ENCODE measurements at places on chromosomes 3 and 15.

- no peak for DNase-seq
Measured at GRCh38 chr15:78454992-78455391, 17.0 kb downstream of the IREB2 start.

DNA sequence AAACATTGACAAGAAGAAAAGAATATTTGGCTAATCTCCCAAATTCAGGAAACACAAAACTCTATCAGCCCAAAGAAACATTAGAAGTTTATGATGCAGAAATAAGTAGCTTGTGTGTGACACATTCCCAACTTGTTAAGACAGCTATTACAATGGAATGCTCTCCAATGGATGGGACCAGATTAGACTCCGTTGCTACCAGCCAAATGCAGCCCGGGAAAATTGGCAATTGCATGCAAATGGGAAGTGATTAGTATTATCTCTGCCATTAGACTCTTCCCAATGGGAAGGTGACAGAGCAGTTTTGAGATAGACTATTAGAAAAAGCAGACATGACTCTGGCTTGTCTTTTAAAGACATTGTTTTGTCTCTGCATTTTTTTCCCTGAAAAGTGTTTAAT lies 37.4 kb upstream of the KCNMB2 start:
- DNase-seq, result no peak

- no peak for DNase-seq
Measured at GRCh38 chr15:48834756-48835155, 23.9 kb upstream of the CEP152 start.

GRCh38 chr3:197345390-197345789 lies 47.0 kb upstream of the DLG1 start:
- DNase-seq, result no peak

GRCh38 chr3:25027650-25028049 lies 400.4 kb upstream of the RARB start:
- DNase-seq, result no peak

DNA sequence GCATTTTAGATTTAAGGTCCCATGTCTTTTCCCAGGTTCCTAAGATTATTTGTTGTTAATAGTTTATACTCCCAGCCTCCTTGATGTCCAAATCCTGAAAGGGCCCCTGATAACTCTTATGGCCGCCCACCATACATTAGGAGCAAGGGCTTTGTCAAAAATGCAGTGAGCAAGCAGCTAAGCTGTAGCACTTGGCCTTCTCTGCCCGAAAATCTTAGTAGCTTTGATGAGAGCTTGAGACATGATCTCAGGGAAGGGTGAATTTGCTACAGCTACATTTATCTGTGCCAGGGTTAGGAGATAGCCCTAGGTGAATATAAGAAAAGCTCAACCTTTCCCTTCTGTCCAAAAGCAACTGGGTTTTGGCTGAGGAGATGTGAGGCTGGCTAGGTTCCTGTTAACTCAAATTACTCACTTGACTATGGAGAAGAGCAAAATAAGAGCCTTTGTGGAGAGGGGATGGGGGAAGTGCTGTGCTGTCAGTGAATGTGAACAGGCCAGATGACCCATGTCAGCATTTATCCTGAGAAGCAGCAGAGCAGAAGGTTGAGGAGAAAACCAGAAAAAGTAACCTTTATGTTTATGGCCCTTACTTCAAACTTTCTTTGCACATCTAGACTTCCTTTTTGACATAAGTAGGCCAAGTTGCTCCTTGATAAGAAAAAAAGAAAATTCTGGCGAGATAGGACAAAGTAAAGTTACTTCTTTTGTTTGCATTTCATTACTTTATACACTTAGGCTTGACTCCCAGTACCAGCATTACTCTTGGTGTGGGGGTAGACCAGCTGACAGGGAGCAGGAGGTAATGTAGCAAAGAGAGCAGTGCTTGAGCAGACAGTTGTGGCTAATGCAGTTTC lies 21.1 kb downstream of the MAPK6 start:
- DNase-seq, result peak; percentile 44

DNA sequence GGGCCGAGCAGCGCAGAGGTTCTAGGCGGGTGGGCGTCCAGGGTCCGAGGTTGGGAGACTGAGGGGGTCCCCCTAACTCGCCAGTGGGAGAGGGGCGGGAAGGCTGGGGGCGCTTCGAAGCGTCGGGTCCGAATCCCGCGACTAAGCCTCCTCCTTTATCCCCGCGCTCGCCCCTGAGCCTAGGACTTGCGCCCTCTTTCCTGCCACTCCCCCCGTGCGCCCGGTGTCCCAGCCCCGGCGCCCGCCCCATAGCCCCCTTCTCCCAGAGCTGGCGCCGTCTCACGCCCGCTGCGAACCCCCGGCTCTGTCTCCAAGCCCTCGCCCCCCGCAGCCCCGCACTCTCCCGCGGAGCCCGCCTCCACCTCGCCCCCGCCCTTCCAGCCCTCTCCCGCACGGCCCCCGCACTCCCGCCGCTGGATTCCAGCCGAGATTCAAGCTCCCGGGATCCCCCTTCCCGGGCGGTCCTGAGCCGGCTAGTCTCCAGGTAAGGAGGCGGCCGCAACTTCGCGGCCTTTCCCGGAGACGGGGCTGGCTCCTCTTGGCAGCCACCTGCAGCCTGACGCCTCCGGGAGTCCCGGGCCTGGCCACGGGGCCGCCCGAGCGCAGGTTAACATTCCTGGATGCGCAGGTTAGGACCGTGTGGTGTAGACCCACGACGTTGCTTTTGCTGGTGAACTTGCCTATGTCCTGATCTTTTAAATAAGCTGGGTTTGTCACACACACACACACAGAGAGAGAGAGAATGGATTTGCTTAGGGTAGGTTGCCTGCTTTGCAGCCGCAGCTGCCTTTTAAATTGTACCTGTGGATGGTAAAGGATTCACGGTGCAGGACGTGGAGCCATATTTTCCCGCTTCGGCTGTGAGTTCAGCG lies 563 bp downstream of the PXYLP1 start:
- no peak for DNase-seq
